ENCODE measurements at places on chromosomes 7 and 10. TPM values are rescaled to one million over a fixed set of nuclear protein-coding genes. Genes with fewer than 3 reads are reported as not detected.

DNA sequence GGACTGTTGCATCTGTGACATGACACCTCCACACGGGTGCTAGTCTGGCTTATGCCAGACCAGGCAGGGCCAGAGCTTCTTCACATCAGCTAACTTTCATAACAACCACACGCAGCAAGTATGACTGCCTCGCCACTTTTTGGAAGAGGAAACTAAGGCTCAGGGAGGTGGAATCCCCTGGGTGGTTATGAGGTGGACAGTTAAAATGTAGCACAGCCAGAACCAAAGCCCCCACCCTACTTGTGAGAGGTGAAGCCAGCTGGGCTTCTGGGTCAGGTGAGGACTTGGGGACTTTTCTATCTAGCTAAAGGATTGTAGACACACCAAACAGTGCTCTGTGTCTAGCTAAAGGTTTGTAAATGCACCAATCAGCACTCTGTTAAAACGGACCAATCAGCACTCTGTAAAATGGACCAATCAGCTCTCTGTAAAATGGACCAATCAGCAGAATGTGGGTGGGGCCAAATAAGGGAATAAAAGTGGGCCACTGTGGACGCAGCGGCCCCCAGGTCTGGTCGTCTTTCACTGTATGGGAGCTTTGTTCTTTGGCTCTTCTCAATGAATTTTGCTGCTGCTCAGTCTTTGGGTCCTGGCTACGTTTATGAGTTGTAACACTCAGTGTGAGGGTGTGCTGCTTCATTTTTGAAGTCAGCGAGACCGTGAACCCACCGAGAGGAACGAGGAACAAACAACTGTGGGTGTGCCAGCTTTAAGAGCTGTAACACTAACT is 171.0 kb downstream of the PTPN20 start:
- no peak for DNase-seq

DNA sequence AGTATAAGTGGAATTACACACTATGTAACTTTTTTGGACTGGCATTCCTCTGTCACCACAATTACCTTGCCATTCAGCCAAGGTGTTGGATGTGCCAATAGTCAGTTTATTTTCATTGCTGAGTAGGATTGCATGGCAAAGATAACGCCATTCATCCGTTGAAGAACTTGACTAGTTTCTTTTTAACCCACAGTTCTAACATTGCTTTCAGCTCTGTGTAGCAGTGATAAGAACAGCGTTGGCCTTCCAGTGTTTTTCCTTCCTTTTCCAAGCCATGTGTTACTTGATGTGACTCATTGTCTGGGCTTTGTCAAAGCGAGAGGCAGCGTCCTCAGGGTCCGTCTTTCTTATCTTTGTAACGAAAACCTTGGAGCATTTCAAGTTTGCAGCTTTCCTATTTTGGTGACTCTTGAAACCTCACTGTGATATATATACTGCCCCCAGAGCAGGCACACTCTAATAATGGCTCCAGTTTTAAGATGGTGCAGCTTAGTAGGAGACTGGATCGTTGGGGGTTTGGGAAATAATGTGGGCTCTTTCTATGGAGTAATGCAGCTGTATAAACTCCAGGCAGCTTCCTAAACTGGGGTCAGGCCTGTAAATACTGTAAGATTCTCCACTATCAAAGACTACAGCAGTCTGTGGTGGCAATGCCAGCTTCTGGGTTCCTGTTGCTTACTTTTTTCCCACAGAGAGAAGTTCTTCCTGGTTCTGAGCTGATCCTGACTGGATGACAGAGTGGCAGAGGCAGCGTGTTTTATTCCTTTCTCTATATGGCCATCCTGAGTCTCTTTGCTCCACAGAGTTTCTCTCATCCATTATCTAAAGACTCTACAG is 41.7 kb downstream of the AKR1E2 start:
- DNase-seq = no peak

- no peak for DNase-seq
Measured at GRCh38 chr10:3163879-3164278, 8.7 kb downstream of the PITRM1 start.

DNA sequence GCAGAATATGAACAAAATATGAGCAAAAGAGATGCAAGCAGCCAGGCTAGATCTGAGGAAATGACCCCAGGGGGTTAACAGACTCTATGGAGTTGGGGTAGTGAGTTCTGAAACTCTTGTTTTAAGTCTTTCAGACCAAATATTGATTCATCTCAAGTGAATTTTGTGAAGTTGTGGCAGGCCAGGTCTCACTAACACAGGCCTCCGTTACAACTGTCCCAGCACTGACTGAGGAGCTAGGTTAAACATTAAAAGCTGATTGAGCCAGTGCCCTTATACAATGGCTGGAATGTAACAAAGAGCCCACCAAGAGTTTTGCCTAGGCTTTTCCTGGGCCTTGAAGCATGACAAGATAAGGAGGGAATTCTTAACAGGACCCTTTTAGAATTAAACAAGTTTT is 192.3 kb upstream of the STK17A start:
- no peak for DNase-seq

GRCh38 chr10:133289761-133290160 is 13.1 kb upstream of the ADAM8 start:
- DNase-seq = no peak

DNA sequence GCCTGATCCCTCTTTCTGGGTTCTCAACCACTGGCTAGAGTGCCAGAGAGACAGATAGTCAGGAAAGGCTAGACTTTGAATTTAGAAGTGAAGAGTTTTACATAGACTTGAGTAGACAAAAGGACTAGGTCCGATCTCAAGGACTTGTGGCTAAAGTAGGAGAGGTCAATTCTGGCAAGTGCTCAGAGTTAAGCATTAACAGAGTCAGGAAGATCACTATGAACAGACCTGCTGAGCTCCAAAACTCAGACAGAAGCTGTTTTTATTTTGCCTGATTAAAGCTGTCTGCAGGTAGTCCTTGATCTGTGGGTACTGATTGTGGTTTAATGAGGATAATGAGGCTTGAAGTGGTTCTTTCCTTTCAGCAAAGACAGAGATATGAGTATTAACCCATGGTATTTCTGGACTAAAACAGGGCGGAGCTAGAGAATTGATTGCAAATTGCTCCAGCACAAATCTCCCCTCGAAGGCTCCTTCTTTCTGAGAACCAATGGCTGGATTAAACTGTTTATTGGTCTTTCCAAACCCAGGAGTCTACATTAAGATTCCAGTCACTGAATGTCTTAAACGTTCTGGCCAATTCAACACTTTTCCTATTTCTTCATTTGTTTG is 423.2 kb downstream of the IPMK start:
- no peak for DNase-seq

GRCh38 chr10:79430936-79431335 is 14.5 kb downstream of the ZCCHC24 start:
- no peak for DNase-seq

DNA sequence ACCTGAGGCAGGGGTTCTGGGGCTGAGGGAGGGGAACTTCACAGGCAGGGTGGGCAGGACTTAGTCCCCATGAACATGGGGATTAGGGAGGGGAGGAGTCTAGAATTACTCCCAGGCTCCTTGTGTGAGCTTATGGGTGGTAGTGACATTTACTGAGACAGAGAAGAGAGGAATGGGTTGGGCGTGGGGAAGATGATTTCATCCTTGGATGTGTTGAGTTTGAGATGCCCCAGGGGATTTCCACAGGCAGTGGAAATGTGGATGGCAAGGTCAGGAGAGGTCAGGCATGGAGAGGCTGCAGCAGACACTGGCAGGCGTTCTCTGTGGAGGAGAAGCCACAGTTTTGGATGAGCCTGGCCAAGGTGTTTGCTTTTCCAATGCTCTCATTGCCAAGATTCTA is 26.4 kb upstream of the GSDME start:
- no peak for DNase-seq

DNA sequence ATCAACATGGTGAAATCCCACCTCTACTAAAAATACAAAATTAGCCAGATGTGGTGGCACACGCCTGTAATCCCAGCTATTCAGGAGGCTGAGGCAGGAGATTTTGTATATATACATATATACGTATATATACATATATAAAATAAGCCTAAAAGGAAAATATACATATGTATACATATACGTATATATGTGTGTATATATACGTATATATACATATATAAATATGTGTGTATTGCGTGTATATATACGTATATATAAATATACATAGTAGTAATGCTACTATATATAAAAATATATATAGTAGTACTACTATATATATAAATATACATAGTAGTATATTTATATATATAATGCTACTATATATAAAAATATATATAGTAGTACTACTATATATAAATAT is 26.5 kb upstream of the PBLD start:
- no peak for DNase-seq

DNA sequence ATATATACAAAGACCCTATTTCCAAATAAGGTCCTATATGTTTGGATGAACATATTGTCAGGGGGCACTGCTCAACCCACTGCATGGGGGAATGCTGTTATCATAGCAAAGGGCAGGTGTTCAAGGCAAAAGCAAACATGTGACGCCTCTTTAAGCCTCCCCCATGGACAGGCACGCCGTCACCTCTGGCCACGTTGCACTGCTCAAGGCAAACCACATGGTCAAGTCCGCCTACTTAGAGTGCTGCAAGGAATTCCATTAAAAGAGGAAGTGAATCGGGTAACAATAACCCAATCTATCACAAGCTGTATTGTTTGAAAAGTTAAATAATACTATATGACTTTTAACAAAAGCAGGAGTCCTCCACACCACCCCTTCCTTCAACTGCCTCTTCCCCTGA is 8.8 kb upstream of the CALD1 start:
- DNase-seq = no peak

- DNase-seq = no peak
Measured at GRCh38 chr7:142375710-142376313, 118.0 kb upstream of the PRSS58 start.

DNA sequence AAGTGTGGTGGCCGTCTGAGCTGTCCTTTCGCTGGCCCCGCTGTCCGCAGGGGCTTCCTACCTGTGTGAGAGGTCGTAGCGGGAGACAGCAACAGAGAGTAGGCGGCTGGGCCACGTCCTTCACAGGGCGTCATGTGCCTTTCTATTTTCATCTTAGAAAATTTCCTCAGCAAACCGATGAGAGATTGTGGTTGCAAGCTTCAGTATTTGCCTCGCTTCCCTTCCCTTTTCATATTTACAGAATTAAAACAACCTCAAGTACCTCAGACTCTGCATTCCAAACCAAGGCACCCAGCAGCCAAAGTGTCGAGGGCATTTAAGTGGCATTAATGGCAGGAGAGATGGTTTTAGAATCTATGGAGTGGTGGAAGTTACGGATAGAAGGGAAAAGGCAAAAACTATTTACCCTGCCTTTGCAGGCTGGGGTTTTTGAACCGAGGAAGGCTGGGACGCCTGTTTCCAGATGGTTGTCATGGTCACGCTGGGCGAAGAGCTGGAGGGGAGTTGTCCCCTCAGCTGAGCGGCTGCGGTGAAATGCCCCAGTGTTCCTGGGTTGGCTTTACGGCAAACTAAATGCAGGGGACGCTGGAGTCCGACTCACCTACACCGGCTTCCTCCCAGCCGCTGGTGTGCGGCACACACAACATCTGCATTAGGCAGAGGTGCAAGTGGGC is 41.9 kb downstream of the WIPI2 start:
- no peak for DNase-seq

DNA sequence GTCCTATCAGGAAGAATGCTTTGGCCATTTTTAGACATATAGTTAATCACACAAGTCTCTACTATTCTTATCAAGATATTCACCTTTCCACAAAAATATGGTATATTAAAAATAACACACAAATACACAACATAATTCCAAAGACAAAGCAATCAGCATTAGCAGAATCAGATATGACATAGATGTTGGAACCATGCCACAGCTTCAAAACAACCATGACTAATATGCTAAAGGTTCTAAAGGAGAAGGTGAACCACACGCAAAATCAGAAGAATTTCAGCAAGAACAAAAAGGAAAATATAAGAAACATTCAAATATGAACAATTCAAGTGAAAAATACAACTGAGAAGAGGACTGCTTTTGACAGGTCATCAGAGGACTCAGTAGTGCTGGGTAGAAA is 670.2 kb upstream of the SORCS1 start:
- DNase-seq = no peak

- no peak for DNase-seq
Measured at GRCh38 chr7:50662996-50663395, 97.8 kb upstream of the DDC start.

- no peak for DNase-seq
Measured at GRCh38 chr10:61812052-61812721, 89.3 kb upstream of the ARID5B start.

- DNase-seq = no peak
Measured at GRCh38 chr7:88201305-88201704, 18.5 kb downstream of the SRI start.

- no peak for DNase-seq
Measured at GRCh38 chr7:68789597-68789996, 808.7 kb upstream of the AUTS2 start.

MRLN gene
- 0.44 TPM for polyA plus RNA-seq

GPRIN2 gene
- 4.4 TPM for polyA plus RNA-seq

ZNF365 gene
- 0.36 TPM for polyA plus RNA-seq

CPN1 gene
- polyA plus RNA-seq = 2.4 TPM

LIPN gene
- not detected for polyA plus RNA-seq

TNKS2 gene
- polyA plus RNA-seq = 55.4 TPM

BLNK gene
- 33.4 TPM for polyA plus RNA-seq

CUBN gene
- polyA plus RNA-seq = 178 TPM

VSTM4 gene
- 14.1 TPM for polyA plus RNA-seq

CYP2W1 gene
- 6.1 TPM for polyA plus RNA-seq
